ENCODE measurements at places on chromosomes 4 and X.

DNA sequence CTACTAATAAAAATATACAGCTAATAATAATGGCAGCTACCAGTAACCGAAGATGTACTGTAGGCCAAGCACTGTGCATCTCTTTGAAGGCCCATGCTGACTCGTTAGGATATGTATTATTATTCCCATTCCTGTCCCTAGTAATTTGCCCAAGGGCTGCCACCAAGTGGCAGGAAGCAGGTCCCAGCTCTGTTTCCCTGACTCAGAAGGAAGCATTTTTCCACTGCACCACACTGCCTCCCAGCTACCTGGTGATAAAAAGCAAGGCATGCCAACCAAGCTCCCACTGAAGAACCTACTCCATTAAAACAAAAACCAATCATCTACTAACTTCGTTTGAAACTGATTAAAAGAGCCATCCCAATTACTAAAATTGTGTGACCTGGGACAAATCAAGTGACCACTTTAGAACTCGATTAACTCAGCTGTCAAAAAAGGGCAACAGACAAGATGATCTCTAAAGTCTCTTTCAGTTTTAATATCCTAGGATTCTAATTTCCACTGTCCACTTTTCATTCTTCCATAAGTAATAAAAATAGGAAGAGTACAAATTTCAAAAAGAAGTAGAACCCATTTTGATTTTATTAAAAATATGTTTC, 24.3 kb upstream of the PGM2 start:
- DNase-seq: peak; percentile 77

GRCh38 chrX:27918799-27919198, 62.5 kb downstream of the DCAF8L1 start:
- DNase-seq: no peak

DNA sequence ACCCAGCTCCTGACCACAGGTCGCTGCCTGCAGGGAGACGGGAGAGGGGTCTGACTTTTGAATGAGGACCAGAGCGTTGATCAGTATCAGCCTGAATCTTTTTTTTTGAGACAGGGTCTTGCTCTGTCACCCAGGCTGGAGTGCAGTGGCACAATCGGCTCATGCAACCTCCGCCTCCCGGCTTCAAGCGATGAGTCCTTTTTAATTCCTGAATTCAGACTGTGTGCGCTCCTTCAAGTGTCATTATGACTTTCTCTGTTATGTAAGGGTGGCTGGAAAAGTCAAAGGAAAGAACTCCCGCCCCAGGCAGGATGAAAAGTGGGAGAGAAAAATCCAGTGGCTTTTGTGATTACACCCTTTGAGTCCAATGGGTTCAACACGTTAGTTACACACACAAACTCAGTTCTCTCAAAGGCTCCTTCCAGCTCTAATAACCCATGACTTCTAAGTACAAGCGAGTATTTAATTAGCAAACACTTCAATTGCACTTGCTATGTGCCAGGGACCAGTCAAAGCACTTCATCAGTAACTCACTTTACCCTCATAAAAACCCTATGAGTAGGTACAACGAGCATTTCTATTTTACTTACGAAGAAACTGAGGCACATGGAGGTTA, 44.4 kb downstream of the PDHA1 start:
- no peak for DNase-seq

- DNase-seq: no peak
These were observed 98.2 kb downstream of the ANK2 start for GRCh38 chr4:113147498-113148111.

- DNase-seq: no peak
These were observed 4.3 kb upstream of the AGA start for GRCh38 chr4:177446586-177446985.

DNA sequence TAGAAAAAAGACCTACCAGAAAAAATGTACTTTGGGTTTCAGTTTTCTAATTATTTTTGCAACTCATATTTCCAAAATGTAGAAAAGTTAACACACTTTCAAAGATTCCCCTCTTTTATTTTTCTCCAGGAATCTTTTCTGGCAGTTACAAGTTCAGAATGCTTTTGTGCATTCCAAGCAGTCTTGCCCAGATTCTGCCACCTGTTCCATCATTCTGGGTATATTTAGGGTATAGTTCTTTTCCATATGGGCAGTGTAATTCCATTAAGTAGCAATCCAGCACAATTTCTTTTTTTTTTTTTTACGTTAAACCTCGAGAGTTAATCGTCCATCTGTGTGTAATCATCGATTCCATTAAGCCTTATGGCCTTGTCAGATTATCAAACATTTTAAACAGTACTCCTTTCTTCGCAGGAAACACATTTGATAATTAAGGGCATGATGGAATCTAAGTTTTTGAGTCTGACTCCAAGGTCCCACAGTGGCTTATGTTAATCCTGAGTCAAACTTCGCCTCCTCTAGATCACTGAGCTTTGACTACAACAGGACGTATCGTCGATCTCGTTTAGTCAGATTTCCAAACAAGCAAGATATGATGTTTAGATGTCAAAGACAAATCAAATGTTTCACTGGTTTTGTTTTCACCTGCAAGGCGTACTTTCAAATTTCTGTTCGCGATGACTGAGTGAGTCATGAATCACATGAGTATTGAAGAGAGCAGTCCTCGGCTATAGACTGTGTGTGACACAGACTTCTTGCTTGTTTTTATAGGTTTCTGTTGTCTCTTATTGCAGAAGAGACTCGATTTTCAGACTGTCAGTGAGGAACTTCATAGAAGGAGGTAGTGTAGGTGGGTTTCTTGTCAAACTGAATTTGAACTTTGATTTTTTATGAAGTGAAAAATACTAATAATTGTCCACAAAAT, 118.9 kb upstream of the GK2 start:
- peak; percentile 20 for DNase-seq

DNA sequence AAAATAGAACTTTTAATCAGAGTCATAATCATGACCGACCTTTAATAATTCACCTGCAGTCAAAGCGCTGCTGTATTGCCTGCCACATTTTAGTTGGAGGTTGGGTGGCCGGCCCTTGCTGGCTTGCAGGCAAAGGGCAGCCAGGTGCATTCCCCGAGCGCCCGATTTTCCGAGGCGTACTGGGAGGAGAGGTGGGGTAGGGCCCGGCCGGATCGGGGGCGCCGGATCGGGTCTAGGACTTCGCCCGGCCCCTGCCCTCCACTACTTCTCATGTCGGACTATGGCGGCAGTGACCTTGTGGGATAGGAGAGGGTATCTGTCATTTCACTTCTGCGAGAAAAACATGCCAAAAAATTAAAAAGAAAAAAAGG, 2.5 kb upstream of the RS1 start:
- DNase-seq: no peak

DNA sequence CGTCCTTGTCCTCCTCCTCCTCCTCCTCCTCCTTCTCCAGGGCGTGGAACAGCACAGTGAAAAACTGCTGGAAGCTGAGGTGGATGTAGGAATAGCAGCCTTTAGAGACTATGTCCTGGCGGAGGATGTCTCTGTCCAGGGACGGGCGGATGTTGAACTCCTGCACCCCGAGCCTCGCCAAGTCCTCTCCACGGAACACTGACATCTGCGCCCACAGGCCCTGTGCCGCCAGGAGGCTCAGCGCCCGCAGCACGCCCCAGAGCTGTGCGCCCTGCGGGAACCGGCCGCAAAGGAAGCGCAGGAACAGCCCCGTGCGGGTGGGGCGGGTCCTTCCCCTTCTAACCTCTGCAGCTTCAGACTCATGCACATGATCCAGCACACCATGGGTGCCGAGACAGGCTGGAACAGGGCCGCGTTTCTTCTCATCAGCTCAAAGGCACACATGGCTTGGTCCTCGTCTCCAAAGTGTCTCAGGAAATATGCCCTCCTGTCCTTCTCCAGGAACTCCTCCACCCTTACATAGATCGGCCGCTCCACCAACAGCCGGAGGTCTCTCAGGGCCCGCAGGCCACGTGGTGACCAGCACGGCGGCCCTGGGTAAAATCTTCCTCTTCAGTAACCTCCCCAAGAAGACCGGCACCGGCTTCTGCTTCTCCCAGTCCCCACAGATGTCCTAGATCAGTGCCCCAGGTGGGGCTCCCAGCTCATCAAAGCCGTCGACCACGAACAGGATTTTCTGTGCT, 1.2 kb downstream of the NLRP2B start:
- DNase-seq: no peak

DNA sequence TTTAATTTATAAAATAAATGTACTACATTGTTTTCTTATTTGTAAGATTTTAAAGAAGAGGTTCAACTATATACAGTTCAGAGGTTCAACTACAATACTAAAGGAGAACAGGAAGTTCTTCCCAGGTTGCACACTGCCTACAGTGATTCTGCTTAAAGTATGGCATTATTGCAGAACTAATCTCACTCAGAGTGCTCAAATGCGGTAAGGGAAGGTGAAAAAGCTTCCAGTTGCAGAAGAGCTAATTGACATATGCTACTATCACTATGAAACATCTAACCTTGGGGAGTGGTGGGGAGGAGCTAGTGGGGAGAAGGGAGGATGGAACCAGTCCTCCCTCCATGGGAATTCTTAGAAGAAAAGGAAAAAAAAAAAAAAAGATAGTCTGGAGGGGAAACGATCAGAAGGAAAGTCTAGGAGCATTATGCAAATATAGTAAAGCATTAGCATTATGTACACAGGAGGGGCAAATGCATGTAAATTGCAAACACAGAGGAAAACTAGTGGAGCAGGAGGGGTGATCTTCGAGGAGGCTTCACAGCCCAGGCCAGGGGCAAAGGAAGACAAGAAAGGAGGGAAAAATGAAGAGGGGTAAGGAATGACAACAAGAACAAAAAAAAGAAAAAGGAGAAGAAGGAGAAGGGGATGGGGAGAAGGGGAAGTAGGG, 32.0 kb upstream of the MMAA start:
- no peak for DNase-seq

DNA sequence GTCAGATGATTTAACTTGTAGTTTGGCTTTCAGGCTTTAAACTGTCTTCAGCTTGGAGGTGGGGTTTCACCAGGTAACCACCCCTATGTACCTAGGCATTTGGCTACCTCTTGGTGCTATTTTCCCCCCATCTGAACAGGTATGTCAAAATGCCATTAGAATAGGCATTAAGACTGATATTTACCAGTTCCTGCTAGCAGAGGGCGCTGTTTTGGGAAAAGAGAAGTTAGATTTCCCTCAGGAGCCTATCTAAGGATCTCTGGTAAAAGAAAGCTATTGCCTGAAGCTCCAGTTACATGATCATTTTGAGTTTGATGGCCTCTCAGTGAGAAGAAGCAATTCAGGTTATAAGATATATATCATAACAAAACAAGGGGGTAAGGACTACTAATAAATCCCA, 879.1 kb downstream of the SH3BGRL start:
- DNase-seq: no peak

GRCh38 chr4:145755802-145756201, 75.9 kb downstream of the C4orf51 start:
- DNase-seq: no peak

- no peak for DNase-seq
These were observed 68.8 kb downstream of the FAM47C start for GRCh38 chrX:37076983-37077382.

GRCh38 chr4:186770481-186771175, 47.0 kb upstream of the FAT1 start:
- DNase-seq: no peak

GRCh38 chr4:92636038-92636806, 332.5 kb downstream of the GRID2 start:
- peak; percentile 70 for DNase-seq
